ENCODE measurements at places on chromosomes 7 and 10.

GRCh38 chr10:110487411-110488331, 10.0 kb upstream of the DUSP5 start:
- DNase-seq: no peak

DNA sequence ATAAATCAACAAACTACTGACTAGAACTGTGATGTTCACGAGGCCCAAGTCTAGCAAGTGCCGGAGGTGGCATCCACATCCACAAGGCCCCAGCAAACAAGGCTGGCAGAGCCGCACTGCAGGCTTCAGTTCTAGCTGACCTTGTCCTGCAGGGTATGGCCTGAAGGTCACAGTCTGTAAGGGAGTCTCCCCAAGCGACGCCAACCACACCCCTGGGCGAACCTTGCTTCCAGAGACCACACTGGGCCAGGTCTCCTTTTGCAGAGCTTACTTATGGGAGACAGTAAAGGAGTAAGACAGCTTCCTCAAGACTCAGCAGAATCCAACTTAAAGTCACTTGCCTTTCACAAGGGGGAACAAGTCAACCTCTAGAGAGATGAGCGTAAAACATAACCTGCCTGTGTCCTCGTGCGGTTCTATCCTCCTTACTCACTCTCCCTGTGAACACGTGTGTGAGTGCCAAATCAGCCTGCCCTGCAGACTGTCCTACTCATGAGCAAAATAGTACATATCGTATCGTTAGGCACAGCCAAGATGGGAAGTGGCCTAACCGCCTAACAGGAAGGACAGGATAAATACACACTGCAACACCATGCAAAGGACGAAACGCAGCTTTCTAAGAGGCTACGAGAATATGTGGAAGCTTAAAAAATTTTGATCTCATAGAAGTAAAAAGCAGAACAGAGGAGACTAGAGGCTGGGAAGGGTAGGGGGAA, 22.7 kb downstream of the FAM53B start:
- no peak for DNase-seq

GRCh38 chr7:37128327-37129034, 320.2 kb downstream of the ELMO1 start:
- DNase-seq: no peak

GRCh38 chr10:101832325-101832771, 11.3 kb downstream of the KCNIP2 start:
- no peak for DNase-seq

DNA sequence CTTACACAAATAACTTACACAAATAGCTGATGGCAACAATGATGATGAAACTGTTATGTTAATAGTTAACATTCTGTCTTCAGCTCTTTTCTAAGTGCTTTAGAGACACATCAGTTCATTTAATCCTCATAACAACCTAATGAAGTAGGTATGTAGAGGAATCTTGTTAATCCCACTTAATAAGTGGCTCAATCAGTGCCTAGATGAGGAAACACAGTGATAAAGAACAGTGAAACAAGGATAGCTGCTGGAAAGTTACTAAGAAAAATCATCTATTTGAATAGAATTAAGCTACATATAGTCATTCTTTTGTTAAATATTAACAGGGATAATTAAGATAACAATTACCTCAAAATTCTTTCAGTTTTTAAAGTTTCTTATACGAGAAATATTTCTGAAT, 487.6 kb downstream of the ARL4A start:
- DNase-seq: no peak

- DNase-seq: no peak
These were observed 22.1 kb downstream of the POLL start for GRCh38 chr10:101565936-101566332.

DNA sequence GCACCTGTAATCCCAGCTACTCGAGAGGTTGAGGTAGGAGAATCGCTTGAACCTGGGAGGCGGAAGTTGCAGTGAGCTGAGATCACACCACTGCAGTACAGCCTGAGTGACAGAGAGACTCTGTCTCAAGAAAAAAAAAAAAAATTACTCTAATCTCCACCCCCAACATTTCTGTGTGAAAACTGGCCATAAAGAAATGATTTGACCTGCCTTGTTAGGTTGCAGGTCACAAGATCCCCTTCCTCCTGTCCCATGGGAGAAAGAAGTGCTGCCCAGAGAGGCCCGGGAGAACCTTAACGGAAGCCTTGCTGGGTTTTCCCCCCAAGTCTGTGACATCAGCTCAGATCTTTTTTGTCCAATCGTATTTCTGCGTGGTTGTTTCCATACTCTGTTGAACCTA, 8.7 kb upstream of the CALHM1 start:
- no peak for DNase-seq
